ENCODE measurements at places on chromosomes 5 and 9. TPM values are rescaled to one million over a fixed set of nuclear protein-coding genes. Genes with fewer than 3 reads are reported as not detected.

DNA sequence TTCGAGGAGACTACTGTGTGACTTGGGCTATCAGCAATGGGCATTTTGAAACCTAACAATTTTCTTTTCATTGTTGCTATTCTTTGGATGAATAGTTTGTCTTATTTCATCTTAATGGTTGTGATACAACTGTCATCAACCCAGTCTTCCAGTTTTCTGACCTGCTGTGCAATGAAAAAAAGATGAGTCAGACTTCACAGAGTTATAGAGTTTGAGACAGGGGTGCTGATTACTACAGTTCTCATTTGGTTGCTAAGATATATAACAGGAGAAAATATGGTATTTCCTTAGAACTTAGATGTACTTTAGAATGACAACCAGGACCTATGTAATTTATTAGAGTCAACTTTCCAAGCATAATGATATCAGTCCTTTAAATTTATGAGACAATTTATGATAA is 564.4 kb upstream of the NUDT12 start:
- DNase-seq: no peak

The S1PR3 gene
- total RNA-seq: 12.8 TPM

- no peak for DNase-seq
These were observed 4.1 kb downstream of the IRF1 start for GRCh38 chr5:132486318-132487094.

The COL15A1 gene
- 25.1 TPM for total RNA-seq

- no peak for DNase-seq
These were observed 63.2 kb downstream of the PAM start for GRCh38 chr5:102818345-102818744.

The ZCCHC7 gene
- 38.5 TPM for total RNA-seq

The RANBP3L gene
- not detected for total RNA-seq

The FBP2 gene
- not detected for total RNA-seq

The ARHGEF39 gene
- 3.9 TPM for total RNA-seq

DNA sequence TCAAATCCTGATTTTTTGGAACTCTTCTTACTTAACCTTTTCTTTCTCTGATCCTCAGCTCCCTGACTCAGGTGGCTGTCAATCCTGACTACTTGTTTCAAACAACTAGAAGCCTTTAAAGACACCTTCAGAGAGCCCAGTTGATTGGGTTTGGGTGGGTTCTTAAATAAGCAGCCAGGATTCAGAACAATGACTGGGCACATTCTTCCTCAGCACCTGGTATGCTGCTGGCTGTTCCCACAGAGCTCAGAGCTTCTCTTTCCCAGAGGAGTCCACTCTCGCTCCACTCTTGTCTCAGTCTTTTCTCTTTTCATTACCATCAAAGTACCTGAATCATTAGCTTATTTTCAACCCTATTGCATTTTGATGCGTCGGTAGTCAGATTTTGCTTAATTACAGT is 22.5 kb downstream of the PCSK5 start:
- DNase-seq: no peak

GRCh38 chr5:12805165-12805698 is 901.0 kb upstream of the CTNND2 start:
- DNase-seq: no peak

DNA sequence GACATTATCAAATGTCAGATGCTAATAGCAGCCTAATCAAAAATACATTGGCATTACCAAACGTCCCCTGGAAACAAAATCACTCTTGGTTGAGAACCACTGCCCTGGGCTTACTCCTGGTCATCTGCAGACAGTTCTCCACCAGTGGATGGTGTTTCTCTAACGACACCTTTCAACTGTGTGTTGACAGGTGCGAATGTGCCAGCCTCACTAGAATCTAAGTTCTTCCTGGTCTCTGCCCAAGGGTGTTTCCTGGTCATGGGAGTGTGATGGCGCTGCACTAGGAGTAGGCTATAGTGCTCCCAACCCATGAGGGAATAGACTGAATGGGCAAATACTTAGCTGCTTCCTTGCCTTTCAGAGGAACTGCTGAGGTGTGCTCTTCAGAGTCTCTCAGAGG is 105.9 kb downstream of the MRPS27 start:
- DNase-seq: no peak

- peak; percentile 55 for DNase-seq
These were observed 202.7 kb upstream of the RGMB start for GRCh38 chr5:98570661-98571191.

DNA sequence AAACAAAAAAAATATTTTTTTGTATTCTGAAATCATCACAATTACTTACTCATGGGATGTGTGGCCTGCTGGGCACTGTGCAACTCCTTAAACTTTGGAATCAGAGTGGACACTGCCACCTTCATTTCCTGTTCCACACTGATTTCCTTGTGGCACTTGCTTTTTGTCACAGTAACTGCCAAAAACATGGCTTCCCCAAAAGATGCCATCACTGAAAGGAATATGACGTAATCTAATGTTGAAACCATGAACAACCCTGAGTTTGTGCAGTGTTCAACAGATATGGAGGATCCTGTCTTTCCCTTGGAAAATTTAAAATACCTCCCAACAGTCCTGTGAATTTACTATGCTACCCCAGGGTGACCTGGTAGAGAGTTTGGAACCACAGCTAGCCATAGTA is 12.6 kb upstream of the IL12B start:
- no peak for DNase-seq

DNA sequence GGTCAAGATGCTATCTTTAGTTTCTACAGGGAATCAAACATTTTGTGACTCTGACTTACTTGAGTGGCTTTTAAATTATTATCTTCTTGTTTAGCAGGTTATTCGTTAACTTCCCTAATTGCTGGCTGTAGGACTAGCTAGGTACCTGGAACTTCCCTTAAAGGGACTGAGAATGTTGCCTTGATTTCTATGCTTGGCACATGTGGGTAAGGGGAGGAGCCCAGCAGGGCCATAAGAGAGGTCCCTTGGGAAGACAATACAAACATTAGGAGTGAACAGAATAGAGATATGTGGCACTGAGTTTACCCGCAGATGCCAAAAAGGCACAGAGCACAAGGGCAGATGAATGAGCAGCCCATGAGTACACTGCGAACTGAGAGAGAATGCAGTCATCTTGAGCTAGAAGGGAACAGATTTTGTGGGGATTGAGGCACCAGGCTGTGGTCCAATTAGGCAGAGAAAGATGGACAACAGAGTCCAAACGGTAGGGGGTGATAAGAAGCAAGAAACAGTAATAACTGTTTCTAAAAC is 9.8 kb downstream of the CKMT2 start:
- no peak for DNase-seq

The GABBR2 gene
- total RNA-seq: 0.16 TPM

DNA sequence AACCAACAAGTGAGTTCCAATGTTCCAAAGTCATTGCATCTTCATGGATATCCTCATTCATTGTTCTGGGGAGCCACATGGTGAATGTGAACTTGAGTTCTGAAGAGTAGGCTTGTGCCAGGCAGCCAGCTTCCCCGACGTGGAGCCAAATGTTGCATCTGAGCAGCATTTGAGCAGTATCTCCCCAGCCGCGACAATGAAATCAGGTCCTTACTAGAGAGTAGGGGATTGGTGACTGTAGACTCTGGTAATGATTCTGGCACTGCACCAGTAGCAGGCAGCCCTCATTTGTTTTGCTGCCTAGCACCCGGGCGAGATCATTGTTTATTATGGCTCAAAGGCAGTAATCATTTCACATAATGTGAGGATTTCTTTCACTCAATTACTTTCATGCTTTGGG is 451.4 kb upstream of the C9orf72 start:
- DNase-seq: no peak

DNA sequence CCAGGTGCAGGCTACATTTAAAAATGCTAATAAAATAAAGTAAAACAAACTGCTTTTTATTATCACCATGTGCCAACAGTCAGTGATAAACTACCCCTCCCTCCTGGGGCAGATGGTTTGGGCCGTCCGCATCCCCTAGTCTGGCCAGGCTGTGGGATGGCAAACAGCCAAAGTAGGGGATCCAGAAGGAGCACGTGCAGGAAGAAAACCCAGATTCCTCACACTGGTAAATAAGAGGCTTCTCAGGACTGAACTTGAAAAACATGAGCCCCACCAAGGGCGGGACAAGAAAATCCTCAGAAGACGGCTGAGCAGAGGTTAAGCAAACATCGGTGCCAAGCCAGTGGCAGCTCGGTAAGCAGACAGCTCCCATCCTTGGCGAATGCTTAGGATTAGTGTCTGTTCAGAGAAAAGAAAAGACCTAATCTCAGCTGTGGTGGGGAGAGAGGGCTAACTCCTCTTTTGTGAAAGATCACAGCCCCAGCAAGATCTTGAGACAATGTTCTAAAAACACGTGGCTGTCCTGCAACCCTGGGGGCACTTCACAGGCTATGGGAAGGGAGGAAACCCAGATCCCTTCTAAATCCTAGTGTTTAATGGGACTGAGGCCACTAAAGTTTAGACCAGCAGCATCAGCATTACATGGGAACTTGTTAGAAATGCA is 46.5 kb upstream of the GDNF start:
- no peak for DNase-seq

- no peak for DNase-seq
These were observed 93.8 kb downstream of the ZNF354C start for GRCh38 chr5:179153921-179154345.

The CA9 gene
- total RNA-seq: 1.5 TPM

The PPP3R2 gene
- total RNA-seq: not detected

GRCh38 chr9:131815970-131816873 is 76.3 kb upstream of the RAPGEF1 start:
- DNase-seq: peak; percentile 2

The PCDHGB7 gene
- 22.1 TPM for total RNA-seq

- DNase-seq: peak; percentile 9
These were observed 90.8 kb downstream of the MACROH2A1 start for GRCh38 chr5:135308245-135308644.

DNA sequence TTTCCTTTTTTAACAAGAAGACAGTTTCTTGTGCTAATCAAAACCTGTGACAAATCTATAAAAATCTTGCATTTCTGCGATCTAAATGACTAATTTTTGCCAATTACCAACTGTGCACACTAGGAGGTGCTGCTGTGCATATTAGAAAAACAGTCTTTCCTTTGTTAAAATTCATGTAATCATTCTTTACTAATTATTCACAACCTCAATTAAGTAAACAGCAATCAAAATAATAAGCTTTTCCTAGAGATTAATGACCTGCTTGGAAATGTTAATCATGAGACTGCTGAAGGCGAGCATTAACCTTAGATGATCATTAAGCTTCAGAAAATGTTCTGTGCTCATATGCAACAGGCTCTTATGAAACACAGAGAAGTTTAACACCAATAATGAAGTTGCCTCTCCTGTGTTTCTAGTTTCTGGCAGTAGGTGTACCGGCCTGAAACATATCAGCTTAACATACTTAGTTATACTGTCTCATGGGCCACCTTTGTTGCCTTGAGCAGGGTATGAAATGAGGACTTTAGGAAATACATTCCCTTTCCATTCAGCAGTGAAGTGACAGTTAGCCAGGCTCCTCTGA is 17.7 kb downstream of the RFESD start:
- DNase-seq: peak; percentile 72

The ORM1 gene
- total RNA-seq: not detected

GRCh38 chr9:99432075-99432474 is 210.0 kb downstream of the SEC61B start:
- no peak for DNase-seq

The PHPT1 gene
- 28.7 TPM for total RNA-seq

DNA sequence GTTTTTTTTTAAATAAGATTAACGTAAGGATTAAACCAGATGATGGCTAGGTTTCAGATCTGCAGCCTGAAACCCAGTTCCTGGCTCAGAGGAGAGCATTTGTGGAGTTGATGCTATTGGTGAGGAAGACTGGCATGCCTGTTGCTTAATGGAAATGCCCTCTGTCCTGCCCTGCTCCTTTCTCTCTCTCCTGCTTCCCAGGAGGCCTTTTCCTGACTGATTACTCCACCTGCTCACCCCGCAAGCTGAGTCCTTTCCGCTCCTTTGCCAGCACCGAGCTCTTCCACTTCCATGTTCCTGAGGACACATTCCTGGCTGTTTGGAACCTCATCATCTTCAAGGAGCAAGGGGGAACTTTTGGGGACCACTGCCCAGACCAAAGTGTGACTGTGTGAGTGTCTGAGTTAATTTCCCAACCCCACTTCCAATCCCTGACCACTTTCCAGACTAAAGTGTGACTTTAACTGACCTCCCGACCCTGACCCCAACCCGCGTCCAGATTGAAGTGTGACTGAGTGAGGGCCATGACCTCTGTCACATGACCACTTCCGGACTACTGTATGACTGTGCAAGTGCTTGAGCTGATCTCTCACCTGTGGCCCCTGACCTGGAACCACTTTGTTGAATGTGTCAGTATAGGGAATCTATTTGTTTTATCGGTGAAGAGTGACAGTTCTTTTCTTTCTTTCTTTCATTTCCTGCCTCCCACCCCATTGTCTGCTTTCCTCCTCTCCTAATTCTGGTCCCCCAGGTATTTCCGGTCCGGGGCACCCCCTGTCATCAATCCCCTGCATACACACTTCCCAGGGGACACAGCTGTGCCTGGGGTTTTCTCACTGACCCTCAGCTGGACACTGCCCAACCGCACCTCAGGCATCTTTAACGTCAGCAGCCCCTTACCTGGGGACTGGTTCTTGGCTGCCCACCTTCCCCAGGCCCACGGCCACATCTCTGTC is 5.5 kb downstream of the TMEM8B start:
- DNase-seq: no peak
